ENCODE measurements at places on chromosomes 7 and 10.

- no peak for DNase-seq
These were observed 84.1 kb upstream of the LRRC18 start for GRCh38 chr10:49023752-49024151.

DNA sequence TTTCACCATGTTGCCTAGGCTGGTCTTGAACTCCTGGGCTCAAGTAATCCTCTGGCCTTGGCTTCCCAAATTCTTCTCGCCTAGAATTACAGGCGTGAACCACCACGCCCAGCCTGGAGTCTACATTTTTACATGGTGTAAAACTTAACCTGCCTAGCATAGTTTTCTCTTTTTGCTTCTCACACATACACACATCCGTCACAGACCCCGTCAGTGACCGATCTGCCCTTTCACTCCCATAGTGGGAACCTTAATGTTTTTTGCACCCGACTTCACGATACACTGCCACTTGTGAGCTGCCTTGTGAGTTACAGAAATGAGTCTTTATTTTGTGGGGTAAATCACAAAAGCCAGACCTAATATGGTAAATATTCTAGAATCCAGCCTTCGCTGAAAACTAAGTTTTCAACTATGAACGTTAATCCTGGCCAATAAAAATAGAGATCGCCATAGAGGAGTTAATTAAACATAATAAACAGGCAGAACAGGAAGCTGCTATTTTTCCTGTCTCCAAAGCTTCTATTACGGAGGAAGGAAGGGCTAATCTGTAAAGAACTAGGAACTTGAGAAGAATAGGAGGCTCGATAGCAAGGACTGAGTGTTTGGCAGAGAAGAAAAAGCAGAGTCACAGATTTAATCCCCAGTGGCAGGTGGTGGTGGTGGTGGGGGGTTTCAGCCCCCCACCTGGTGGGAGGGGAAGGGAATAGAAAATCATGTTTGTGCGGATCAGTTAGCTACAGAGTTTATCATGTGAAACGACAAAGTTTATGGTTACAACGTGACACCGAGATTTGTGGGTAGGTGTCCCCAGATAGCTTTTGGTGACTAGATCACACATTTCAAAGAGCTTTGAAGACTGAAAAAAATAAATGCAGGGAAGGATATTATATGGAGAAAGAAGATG is 14.7 kb upstream of the FAM171A1 start:
- DNase-seq: no peak

- no peak for DNase-seq
These were observed 72.2 kb downstream of the DOCK4 start for GRCh38 chr7:112134039-112134438.

DNA sequence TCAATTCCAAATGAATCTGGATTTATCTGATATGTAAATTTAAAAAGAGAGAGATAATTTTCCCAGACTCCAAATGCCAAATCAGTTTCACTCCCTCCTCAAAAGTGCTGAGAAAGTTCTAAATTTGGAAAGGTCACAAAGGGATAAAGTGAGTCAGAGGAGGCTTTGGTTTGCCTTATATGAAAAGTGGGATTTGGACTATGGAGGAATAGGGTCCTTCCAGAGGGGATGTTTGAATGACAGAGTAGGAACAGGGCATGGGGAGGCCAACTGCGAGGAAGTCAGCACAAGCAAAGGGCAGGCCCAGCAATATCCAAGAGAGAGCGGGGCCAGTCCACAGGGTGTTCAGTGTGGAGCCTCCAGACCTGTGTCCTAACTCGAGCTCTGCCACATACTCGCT is 9.8 kb upstream of the FAS start:
- no peak for DNase-seq

- DNase-seq: no peak
These were observed 3.2 kb upstream of the ADGRA1 start for GRCh38 chr10:133084491-133084890.

- DNase-seq: no peak
These were observed 33.2 kb downstream of the PNPLA8 start for GRCh38 chr7:108492742-108493141.

DNA sequence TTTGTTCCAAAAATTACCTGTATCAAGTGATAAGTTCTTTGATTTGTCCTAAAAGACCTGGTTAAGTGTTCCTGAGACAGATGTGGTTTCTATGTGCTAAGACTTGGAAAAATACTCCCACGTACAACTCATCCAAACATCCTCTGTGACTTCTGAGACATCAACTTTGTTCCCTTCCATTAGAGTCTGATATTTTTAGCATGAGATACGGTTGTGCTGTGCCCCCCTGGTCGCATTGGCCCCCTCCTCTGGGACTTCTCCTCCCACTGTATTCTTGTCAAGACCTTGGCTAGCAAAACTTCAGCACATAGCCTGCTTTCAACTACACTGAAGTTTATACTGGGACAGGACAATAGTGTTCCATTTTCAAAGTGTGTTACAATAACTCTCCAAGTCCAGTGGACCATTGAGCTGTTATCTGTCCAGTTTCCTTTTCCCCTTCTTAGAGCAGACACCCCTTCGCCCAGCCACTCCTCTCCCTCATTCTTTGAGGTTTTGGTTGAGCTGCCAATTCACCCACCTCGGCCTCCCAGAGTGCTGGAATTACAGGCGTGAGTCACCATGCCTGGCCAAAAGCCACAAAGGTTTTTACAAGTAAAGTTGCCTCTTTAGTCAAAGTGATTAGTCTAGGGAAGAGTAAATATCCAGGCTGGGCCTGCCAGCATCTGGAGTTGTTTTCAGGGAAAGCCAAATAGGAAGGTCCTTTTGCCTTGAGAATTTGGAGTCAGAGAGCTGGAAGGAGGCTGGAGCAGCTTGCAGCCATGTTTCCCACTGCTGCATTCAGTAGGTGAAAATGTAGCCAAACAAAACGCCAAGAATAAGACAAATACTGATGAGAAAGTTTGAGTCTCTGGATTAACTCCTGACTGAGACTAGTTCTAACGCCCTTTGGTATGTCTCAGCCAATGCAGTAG is 17.8 kb upstream of the PDLIM1 start:
- DNase-seq: peak; percentile 44

DNA sequence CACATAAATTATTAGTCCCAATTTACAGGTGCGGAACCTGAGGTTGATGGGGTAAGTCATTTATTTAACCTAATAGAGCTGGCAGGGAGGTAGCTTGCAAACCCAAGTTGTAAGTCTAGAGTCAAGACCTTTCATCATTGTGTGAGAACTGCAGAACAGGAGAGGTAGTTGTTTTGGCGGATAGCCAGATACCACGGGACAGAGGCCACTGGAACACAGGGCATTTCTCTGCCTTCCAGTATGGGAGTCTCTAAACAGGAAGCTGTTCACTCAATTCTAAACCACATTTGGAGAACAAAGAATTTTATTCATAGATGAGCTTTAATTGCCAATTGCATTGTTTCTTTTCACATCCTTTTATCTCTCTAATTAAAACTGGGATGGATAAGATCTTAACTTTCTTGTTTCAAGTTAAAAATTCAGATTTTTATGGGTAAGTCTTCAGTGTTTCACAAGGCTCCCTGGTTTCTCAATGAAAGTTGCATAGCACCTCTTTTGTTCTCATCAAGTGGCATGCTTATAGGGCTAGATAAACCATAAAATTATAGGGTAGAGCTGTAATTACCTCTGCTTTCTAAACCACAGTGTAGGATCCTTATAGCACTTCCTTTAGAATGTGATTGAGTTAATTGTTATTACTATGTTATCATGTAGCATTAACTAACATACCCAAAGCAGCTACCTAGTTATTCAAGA is 489.0 kb downstream of the GATA3 start:
- DNase-seq: no peak

DNA sequence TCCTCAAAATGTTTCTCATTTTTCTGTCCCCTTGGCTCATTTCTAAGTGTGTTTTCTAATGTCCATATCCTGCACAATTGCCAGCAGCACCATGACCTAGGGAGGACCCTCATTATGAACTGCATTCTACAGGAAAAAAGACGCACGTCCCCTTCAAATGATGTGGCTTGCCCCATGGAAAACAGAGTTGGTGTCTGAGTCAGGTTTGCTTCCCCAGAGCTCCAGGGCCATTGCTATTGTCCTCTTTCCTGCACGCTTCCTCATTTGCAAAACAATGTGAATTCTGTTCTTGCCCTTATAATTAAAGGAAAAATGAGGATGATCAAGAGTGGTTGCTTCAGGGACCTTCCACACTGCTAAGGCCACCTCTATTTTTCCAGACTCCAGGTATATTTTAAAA is 14.7 kb upstream of the ASB4 start:
- DNase-seq: no peak

GRCh38 chr10:9334270-9334669 is 1279.8 kb downstream of the GATA3 start:
- no peak for DNase-seq

GRCh38 chr10:124356701-124357560 is 61.8 kb downstream of the OAT start:
- DNase-seq: no peak

DNA sequence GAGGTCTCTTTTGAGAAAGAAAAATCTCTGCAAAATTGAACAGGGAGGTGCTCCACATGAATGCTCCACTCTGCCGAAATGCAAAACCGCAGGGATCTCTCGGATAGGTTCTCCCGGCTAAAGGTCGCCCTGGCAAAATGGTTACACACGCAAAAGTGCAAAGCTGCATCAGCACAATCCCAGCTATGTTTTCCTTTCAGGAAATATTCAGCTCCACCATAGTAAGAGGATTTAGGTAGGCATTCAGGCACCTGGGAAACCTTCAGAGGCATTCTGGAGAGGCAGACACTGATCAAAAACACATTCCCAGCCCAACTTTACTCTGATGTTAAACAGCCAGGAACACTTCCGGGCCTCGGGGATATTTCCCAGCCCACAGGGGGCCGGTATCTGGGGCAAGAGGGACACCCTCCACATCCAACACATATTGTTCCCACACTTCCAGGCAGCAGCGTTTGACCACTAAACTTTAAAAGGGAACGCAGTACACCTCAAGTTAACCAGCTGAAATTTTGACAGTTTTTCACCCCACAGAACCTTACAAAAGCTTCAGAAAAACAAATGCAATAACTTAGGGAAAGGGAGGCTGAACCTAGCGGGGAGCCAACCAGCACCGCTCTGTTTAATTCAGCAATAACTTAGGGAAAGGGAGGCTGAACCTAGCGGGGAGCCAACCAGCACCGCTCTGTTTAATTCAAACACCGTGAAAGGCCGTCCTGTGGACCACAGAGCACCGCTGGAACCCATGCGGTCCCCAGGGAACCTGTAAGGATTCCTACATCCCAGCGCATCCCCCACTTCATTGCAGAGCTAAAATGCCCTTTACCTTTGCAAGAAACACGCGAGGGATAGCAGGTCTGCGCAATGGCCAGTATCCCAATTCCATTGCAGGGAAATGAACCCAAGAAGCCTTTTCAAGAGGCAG is 45.9 kb downstream of the TNS3 start:
- no peak for DNase-seq

DNA sequence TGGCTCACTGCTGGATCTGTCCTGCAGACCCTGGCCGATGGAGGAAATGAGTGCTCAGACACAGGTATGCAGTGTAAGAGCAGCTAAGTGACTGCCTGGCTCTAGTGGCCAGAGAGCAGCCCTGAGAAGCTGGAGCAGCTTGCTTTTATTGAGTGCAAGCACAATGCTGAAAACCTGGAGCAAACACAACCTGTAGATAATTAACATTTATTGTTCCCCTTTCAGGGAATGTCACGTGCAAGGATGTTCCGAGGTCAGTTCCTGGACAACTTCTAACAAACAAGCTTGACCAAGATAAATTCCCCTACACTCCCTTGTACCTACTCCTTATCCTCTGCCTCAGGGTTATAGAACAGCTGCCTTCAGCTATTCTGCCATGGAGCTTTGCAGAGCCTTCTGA is 31.3 kb downstream of the DDC start:
- no peak for DNase-seq

- no peak for DNase-seq
These were observed 94.2 kb upstream of the DNAJC1 start for GRCh38 chr10:22097696-22098095.

DNA sequence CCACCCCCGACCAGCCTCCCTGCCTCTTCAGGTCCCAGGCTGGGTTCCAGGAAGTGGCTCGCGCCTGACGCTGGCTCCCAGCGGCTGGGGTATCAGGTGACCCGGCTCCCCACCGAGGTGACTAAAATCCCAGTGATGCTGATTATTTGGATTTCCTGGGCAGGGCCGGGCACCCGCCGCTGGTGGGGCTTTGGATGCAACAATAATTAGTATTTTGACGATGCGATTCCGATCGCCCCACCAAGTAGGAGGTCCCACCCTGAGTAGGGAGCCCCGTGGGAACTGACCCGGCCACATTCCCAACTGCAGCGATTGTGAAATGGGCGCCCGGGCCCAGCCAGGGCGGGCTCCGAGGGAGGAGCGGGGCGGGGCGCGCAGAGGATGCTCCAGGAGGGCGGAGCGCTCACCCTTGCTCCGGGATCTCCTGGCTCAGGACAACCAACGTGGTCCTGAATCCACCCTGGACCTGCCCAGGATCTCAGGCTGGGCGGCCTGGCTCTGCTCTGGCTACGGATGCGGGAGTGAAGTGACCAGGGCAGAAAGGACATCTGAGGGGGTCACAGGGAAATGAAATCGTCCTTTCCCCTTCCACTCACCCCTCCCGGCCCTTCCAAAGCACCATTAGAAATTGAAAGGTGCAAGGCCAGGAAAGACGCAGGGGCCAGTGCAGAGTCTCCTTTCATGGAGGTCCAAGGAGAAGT is 32.6 kb downstream of the DUSP5 start:
- no peak for DNase-seq

DNA sequence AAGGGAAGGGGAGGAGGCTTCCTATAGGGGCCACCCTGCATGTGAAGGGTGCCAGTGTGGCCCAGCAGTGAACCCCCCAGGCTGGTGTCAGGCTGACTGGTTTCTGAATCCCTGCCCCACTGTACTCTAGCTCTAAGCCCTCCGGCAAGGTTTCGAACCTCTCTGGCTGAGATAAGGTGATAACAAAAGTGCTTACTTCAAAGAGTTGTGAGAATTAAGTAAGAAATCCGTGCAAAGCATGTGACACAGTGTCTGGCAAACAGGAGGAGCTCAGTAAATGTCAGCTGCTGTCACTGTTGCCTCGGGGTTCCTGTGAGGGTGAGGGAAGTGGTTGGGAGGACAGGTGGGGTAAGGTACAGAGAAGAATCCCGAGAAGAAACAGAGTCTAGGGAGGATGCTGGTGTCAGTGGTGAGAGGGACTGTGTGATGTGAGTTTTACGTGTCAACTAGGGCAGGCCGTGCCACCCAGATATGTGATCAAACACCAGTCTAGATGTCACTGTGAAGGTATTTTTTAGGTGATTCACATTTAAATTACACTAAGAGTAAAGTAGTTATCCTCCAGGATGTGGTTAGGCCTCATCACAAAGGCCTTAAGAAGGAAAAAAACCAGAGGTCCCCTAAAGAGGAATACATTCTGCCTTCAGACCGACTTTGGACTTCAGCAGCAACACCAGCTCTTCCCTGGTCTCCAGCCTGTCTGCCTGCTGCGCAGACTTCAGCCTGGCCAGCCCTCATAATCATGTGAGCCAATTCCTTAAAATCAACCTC is 64.4 kb downstream of the BPGM start:
- DNase-seq: no peak

- DNase-seq: no peak
These were observed 71.4 kb downstream of the SGMS1 start for GRCh38 chr10:50552308-50552707.

- DNase-seq: no peak
These were observed 2.8 kb downstream of the CALHM3 start for GRCh38 chr10:103476046-103476768.
